Caki2 (cell line): ENCODE measurements at places on chromosomes 4 and X.

DNA sequence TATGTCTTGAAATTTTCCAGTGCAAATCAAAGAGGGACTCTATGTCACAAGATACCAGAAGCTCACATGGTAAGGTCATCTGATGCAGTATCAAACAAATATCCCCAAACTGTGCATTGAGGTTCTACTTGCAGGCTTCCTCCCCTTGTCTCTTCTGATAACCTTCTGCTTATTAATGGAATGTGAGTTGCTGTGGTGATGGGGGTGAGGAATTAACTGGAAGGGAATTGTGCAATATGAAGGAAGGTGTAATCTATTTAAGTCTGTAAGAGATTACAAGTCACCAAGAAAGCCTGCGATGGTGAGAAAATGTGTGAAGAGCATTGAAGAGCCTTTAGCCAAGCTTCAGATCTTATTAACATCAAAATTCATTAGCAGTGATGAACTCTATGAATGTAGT is 15.4 kb upstream of the MAGED1 start:
- DNase-seq = no peak

DNA sequence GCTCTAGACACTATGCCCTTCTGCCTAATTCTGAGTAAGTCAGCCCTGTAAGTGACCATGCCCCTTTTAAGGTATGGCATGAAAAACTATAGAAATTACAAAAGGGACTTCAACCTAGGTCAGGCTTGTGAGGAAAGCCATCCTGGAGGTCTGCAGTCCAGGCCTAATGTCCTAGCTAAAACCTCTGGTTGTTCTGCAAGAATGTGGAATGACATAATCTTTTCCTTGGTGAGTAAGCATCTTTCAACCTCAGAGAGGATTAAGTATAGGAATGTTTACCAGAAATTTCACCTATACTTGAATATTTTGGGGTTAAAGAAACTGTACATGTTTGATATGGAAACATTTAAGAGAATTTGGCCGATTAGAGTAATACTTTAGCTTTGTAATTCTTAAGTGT is 23.8 kb upstream of the HPSE start:
- DNase-seq = peak; percentile 35

DNA sequence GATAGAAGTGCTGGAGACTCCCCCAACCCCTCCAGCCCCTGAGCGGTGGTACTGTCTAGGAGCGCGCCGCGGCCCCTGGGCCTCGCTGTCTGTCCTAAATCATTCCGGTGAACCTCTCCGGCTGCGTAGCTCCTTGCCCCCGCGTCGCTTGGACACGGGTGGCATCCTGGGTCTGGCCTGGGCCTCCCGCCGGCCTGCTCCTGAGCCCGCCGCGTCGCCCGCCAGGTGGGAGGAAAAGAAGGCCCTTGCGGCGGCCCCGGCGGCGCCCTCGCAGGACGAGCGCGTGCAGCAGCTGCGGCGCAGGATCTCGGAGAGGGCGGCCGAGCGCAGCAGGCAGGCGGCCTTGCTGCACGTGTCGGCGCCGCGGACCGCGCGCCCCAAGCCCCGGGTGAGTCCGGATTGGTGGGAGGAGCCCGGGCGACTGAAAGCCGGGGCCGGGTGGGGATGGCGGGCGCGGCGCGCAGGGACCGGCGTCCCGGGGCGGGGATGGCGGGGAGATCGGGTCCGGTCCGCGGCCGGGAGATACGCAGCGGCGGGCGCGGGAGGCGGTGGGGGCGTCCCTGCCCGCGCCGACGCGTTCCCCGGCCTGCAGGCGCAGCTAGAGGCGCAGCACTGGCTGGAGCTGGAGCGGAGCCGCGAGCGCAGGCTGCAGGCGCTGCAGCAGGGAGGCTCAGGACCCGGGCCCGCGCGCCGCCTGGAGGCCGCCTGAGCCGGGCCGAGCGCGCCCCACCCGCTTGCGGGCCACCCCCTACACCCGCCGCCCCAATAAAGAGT is 6.5 kb upstream of the RNF4 start:
- peak; percentile 48 for DNase-seq

GRCh38 chrX:129737916-129738315 is 863 bp upstream of the XPNPEP2 start:
- no peak for DNase-seq

DNA sequence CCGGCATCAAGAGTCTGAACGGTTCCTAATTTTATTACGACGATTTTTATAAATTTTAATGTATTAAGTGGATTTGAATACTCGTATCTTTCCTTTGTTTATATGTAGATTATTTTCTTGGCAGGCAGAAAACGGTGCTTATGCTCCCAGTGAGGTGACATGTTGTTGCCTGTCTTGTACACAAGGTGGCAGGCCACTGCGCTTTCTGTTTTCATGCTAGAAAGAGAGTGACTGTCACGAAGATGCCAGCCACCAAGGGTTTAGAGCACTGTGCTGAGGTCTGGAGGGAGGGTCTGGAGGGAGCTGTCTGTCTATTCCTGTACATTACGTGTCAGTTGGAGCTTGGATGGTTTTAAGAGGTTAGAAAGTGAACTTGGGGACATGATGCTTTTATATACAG is 87.7 kb downstream of the SHROOM2 start:
- DNase-seq = no peak

- DNase-seq = no peak
Observed at GRCh38 chr4:150242820-150243458, 164.7 kb downstream of the DCLK2 start.

DNA sequence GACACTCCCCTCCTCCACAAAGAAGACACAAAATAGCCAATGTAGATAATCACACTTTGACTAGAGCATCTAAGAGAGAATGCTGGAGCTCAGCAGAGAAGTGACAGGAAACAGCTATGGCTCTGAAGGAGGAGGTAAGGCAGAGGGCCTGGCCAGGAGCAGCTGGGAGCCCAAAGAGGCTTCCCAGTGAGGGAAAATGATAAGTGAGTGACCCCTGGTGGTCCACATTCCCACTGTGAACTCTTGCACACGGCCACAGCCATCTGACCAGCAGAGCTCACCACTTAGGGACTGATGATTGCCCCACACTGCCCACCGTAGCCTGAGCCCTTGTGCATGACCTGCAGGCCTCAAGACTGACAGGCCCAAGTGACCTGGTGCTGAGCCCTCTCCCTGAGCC is 162.7 kb upstream of the GALNTL6 start:
- DNase-seq = no peak

- peak; percentile 33 for DNase-seq
Observed at GRCh38 chr4:1338752-1339414, 8.1 kb upstream of the UVSSA start.
